ENCODE measurements at places on chromosomes 1 and 21.

DNA sequence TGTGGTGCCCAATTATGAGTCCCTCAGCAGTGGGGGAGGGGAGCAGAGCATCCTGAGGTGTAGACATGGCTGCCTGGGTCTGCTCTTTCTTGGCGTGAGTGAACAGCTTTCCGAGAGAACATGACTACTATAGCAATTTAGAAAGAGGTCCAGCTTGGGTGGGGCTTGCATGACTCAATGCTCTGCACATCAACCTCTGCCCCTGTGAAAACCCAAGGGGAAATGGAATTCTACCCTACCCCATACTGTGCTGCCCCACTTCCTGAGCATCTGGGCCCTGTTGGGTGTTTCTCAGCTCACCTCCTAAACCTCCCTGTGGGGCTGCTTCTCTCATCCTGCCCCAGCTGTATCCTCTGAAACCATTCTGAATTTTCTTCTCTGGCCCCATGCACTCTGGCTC lies 8.2 kb upstream of the AZIN2 start:
- DNase-seq, result no peak

DNA sequence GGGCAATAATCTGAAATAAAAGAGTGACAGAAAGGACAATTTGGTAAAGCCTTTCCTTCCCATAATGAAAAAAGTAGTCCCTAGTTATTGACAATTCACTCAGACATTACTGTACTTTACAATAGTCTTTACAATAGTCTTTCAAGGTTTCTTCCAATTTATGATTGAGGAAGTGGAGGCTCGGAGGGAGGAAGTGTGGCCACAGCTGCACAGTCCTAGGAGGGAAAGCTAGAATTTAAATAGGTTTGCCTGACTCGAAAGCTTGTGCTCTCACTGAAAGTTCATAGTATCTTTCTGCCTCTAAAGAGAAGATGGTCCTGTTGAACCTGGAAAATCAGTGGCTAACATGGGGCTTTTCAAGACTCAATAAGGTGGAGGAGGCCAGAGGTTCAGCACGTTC lies 203.2 kb downstream of the SDCCAG8 start:
- DNase-seq, result no peak

DNA sequence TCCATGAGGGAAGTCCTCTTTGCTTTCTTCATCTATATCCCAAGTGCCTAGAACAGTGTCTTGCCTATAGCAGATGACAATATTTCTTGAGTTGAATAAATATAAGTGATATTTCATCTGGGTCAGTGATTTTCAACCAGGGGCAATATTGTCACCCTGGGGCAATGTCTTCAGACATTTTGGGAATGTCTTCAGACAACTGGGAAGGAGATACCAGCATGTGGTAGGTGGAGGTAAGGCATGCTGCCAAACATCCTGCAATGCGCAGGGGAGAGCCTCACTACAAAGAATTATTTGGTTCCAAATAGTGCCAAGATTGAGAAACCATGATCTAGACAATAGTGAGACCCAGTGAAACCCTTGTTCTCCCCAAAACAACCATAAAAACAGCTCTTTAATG lies 54.7 kb downstream of the C1orf94 start:
- DNase-seq, result no peak

GRCh38 chr1:204296431-204296988 lies 63.2 kb downstream of the PLEKHA6 start:
- DNase-seq, result no peak

- DNase-seq, result no peak
Observed at GRCh38 chr1:29299446-29299845, 63.1 kb downstream of the PTPRU start.

- no peak for DNase-seq
Observed at GRCh38 chr21:29144736-29145353, 14.4 kb downstream of the MAP3K7CL start.

DNA sequence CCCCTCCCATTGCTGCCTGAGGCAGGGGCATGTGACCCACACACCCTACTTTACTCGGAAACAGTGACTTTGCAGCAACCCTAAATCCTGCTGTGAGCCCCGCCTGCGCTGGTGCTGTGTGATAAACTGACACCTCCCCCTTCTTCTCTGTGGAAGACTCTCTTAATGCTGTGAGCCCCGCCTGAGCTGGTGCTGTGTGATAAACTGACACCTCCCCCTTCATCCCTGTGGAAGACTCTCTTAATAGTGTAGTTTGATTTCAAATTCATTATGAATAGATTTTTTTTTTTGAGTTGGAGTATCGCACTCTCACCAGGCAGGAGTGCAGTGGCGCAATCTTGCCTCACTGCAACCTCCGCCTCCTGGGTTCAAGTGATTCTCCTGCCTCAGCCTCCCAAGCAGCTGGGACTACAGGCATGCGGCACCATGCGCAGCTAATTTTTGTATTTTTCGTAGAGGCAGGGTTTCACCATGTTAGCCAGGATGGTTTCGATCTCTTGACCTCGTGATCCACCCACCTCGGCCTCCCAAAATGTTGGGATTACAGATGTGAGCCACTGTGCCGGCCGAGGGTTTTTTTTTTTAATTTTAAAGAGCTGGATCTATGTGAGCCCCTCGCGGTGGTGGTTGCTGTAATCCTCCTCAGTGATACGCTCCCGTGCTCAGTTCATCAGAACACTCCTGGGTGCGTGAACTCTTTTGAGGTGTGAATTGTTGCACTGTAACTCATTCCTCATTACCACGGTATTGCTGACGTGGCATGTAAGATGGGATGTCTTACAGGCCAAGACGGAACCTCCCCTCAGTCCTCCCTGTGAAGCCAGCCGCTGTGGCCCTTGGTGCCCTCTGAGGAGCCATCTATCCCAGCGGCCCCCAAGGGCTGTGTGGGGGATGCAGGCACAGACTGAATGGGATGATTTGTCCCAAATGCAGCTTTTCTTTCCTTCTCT lies 60.3 kb downstream of the GALNT2 start:
- DNase-seq, result peak; percentile 20

DNA sequence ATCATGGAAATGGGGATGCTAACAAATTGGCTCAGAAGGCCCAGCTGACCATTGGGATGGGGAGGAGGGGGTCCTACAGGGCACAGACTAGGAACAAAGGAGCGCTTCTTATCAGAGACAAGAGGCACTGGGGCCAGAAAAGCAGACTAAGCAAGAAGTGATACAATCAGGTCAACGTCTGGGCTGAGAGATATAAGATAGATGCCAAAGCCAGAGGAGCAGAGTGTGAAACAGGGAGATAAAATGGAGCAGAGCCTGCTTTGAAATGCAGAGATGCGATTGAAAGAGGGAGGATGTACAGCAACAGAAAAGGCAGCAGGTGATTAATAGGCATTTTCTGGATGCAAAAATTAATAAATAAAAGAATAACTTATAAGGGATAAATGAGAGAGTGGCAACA lies 127.5 kb upstream of the SAMSN1 start:
- no peak for DNase-seq

DNA sequence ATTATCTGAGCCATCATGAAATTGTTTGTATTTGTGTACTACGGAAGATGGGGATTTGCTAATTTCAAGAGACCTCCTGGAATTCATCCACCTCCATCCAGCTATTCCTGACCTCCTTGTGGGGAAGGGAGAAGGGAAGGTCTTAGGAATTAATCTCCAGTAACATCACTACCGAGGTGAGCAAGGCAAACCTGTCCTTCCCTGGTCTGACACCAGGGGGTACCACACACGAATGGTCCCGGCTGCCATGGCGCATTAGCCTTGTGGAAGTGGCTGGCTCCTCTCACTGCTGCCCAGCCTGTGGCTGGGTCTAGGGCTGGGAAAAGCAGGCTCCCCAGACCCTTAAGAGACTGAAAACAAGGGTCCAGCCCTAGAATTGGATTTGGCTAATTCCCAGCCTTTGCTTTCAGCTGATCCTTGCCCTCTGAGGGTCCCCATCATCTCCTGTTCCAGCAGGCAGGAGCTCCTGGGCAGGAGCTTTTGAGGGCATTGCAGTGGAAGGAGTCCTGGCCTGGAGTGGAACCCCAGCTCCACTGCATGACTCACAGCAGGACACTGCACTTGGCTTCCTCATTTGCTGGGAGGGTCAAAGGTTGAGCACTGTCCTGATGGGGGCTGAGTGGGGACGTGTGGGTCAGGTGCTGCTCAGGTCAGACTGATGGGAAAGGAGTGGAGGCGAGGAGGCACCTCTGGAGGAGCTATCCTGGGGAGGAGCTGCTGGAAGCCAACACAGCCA lies 34.8 kb downstream of the RIMS3 start:
- DNase-seq, result no peak

GRCh38 chr1:21184276-21184675 lies 7.6 kb upstream of the EIF4G3 start:
- no peak for DNase-seq

- DNase-seq, result no peak
Observed at GRCh38 chr1:207088701-207089626, at the start of gene C4BPB. Gene C4BPB (plus strand): TSS chr1:207088860. CDS start chr1:207089532, 672 bp downstream.

- DNase-seq, result no peak
Observed at GRCh38 chr21:41750051-41750450, 16.8 kb downstream of the RIPK4 start.

DNA sequence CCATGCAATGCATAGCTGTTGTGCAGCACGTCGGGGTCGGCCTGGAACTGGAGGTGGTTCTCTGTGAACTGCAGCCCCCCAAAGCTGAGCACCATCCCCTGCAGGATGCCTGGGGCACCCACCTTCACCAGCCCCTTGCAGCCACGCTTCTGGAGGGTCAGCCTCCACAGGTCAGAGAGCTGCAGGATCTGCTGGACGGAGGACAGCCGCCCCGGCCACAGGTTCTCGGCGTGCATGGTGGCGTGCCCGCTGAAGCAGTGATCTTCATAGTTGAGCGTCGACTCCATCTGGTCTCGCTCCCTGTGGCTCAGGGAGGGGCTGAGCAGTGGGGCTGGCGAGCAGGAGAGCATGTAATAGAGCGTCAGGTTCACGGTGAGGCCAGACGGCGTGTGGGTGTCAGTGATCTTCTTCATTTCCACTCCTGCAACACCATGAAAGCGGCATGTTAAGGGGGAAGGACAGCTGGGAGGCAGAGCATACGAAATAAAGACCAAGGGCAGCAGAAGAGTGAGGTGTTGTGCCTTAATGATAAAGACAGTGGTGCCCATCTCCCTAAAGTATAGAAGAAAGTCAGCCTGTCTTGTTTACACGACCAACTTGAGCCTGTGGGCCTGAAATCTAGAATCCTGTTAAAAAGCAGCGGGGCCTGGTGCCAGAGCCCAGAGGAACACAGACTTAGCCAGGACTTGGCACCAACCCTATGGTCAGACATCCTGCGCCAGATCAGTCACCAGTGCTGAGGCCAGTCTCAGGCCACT lies 3.0 kb downstream of the KIAA2013 start:
- no peak for DNase-seq

- no peak for DNase-seq
Observed at GRCh38 chr1:177848577-177848976, 121.3 kb downstream of the SEC16B start.

GRCh38 chr1:87766737-87767136 lies 438.1 kb downstream of the LMO4 start:
- no peak for DNase-seq

GRCh38 chr1:165344198-165344597 lies 12.3 kb downstream of the LMX1A start:
- no peak for DNase-seq

DNA sequence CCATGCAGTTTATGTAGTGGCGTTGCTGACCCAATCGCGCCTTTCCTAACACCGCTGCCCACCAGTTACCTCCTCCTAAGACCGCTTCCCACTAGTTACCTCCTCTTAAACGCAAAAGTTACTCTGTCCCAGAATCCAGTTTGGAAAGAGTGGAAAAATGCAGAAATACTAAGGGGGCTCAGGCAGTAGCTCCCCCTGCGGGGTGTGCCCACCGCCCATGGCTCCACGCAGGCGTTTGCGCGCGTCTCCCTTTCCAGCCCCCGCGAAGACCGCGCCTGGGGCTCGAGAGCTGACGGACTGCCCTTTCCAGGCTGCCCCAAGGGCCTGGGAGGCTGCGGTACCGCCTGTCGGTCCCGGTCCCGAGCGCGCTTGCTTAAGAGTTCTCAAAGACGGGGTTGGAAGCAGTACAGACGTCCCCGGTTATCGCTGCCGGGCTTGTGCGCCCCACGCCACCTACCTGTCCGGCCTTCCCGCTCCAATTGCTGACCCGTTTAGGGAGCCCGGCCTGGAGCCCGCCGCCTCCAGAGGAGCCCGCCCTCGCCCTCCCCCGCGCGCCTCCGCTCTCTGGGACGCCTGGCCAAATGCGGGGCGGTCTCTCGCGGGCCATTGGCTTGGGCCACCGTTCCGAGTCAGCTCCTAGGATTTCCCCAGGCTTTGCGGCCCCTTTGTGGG lies 414.1 kb upstream of the ESRRG start:
- no peak for DNase-seq

- DNase-seq, result no peak
Observed at GRCh38 chr21:17768840-17769446, 50.2 kb downstream of the C21orf91 start.

DNA sequence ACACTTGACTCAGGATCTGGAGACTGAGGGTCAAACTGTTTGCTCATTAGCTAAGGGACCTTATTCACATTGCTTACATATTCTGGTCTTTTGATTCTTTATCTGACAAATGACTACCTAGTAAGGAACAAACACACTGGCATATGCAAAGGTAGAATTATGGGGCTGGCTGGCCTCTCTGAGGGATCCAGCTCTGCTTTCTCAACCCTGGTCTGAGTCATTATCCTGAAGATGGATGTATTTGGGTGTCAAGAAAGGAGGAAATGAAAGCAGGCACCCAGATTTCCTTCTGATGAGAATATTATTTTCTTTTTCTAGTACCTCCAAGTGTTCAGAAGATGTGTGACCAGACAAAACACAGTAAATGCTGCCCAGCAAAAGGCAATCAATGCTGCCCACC lies 6.0 kb downstream of the SMCP start:
- DNase-seq, result no peak

- peak; percentile 87 for DNase-seq
Observed at GRCh38 chr1:23168445-23169194, at the start of gene LUZP1. Gene LUZP1 (minus strand): TSS chr1:23168856.

DNA sequence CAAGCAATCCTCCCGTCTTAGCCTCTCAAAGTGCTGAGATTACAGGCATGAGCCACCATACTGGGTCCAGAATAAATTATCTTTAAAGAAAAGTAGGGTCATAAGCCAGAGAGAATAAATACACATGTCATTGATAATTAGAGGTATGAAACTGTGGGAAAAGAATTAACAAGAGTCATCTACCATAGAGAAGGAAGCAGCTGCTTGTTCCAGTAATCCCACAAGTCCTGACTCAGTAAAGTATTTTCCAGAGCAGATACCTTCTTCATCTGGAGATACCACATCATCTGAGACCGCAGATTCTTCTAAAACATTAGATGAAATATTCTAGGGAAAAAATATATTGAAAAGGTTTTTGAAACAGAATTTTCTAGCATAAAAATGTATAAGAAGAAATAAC lies 55.7 kb downstream of the USP1 start:
- DNase-seq, result no peak

GRCh38 chr1:119646521-119647227 lies 1.4 kb downstream of the ZNF697 start:
- no peak for DNase-seq

DNA sequence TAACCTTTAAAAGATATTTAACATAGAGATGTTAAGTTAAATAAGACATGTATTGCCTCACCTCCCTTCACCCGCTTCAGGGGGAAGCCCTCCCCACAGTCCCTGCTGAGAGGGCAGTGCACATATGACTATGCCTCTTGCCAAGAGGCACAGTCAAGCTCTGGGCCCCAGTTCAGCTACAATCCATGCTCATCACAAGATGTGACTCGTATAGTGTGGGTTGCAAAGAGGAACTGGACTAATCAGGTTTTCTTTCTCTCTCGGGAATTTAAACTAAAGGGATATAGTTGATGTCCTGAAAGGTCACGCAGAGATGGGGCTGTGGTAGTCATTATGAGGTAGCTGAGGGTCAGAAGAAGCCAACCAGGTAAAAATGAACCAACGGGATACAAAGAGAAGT lies 35.6 kb downstream of the LYST start:
- no peak for DNase-seq

GRCh38 chr1:117820694-117821381 lies 108.6 kb downstream of the GDAP2 start:
- no peak for DNase-seq
